ENCODE measurements at places on chromosomes 6 and 20. TPM values are rescaled to one million over a fixed set of nuclear protein-coding genes. Genes with fewer than 3 reads are reported as not detected.

PSMG4 gene
- total RNA-seq, result 20.6 TPM

ZBTB22 gene
- 2.7 TPM for total RNA-seq

PSORS1C2 gene
- not detected for total RNA-seq

GTF3C6 gene
- total RNA-seq, result 88.5 TPM

CASS4 gene
- not detected for total RNA-seq

RIPPLY2 gene
- total RNA-seq, result not detected

C2 gene
- total RNA-seq, result 0.31 TPM
